Right renal cortex interstitium (tissue), 3 donors: ENCODE measurements at places on chromosomes 16 and 17. TPM values are rescaled to one million over a fixed set of nuclear protein-coding genes. Genes with fewer than 3 reads are reported as not detected.

- no peak for DNase-seq
Observed at GRCh38 chr16:50942143-50942542, 200.3 kb downstream of the CYLD start.

- no peak for DNase-seq
Observed at GRCh38 chr16:88731699-88732098, 25.4 kb downstream of the CTU2 start.

DNA sequence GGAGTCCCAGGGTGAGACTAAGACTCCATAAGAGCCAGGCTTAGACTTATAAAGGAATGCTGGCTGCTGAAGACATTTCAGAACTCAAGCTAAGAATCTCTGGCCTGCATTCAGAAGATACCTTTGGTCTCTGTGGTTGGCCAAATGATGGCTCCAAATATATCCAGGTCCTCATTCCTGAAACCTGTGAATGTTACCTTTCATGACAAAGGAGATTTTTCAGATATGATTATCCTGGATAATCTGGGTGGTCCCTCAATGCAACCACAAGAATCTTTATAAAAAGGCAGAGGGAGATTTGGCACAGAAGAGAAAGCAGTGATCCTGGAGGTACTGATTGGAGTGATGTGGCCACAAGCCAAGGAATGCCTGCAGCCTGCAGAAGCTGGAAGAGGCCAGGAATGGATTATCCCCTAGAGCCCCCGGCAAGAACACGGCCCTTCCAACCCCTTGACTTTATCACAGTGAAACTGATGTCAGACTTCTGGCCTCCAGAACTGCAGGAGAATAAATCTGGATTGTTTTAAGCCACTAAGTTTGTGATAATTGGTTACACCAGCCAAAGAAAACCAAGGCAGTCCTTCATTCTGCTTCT lies 253.3 kb downstream of the SLC39A11 start:
- DNase-seq, result no peak

DNA sequence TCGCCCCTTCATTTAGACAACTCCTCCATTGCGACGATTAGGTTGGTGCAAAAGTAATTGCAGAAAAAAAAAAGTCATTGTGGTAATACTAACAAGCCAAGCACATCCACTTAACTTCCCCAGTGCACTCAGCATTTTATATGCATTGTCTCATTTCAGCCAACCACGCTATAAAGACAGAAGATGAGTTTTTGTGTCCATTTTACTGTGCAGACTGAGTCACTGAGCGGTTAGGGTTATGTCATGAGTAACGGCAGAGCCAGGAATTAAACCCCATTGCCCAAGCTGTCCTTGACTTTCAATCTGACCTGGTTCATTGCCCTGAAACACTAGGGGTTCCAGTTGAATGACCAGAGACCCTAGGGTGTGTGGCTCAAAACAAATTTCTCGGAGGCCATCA lies 218.7 kb downstream of the XYLT1 start:
- no peak for DNase-seq

GRCh38 chr16:25143928-25144327 lies 32.4 kb downstream of the LCMT1 start:
- no peak for DNase-seq

DNA sequence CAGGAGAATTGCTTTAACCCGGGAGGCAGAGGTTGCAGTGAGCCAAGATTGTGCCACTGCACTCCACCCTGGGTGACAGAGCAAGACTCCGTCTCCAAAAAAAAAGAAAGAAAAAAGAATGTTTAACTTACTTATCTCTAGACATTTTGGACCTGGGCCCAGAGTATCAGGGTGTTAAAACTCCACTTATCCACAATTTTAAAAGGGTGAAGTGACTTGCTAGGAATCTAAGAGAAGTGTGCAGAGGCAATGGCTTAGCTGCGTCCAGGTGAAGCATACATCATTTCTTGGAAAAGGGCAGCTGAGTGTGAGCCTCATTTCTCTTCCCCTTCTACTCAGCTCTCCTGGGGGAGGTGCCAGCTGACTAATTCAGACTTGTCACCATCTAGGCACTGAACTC lies 25.1 kb downstream of the ALDH3A2 start:
- no peak for DNase-seq

DNA sequence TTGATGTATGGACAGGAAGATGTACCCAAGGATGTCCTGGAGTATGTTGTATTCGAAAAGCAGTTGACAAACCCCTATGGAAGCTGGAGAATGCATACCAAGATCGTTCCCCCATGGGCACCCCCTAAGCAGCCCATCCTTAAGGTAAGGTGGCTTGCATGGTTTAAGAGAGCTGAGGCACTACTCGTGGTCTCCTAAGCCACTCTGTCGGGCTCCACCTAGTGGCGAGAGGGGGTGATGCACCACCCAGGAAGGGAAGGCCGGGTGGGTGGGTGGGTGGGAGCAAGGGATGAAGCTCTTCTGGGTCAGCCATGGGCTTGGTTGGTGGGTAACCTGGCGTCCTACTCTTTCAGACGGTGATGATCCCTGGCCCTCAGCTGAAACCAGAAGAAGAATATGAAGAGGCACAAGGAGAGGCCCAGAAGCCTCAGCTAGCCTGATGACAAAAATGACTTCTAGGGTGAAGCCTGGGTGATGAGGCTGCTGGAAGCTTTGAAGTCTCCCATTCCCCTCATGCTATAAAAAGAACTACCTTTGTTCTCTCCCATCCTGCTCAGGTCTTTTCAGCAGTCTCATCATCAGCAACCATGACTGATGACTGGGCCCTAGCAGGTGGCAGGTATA lies 21.5 kb downstream of the GPR179 start:
- peak; percentile 18 for DNase-seq

DNA sequence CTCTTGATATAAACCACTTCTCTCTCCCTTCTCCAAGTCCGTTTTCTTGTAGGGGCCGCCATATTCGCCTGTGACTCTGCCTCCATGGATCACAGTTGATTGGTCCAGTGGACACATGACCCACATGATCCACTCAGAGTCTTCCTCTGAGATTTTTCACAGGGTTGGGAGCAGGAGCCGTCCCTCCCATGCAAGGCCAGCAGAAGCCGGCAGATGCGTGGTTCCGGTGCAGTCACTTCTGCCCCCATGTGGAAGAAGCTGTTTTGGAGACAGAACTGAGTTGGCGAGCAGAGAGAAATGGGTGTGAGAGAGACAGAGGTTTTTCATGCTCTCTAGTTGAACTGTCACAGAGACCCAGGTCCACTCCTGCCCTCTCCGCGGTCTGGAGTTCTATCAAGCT lies 83.3 kb downstream of the C16orf95 start:
- no peak for DNase-seq

- DNase-seq, result no peak
Observed at GRCh38 chr16:3646348-3646920, 8.1 kb upstream of the DNASE1 start.

DNA sequence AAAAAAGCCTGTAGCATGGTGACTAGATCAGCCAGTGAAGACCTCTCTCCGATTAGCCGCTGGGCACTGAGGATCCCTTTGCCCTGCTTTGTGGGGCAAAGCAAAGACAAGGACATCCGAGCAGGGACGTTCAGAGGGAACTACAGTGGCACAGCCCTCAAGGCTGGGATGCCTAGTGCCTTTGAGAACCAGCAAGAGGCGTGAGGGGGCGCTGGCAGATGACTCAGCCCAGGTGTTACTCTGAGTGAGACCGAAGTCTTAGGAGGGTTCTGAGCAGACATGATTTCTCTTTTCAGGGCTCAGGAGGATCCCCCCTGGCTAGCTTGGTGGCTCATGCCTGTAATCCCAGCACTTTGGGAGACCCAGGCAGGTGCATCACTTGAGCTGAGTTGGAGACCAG lies 178.6 kb downstream of the CPPED1 start:
- DNase-seq, result no peak

GRCh38 chr16:28891964-28892890 lies 13.9 kb downstream of the ATP2A1 start:
- DNase-seq, result no peak

DNA sequence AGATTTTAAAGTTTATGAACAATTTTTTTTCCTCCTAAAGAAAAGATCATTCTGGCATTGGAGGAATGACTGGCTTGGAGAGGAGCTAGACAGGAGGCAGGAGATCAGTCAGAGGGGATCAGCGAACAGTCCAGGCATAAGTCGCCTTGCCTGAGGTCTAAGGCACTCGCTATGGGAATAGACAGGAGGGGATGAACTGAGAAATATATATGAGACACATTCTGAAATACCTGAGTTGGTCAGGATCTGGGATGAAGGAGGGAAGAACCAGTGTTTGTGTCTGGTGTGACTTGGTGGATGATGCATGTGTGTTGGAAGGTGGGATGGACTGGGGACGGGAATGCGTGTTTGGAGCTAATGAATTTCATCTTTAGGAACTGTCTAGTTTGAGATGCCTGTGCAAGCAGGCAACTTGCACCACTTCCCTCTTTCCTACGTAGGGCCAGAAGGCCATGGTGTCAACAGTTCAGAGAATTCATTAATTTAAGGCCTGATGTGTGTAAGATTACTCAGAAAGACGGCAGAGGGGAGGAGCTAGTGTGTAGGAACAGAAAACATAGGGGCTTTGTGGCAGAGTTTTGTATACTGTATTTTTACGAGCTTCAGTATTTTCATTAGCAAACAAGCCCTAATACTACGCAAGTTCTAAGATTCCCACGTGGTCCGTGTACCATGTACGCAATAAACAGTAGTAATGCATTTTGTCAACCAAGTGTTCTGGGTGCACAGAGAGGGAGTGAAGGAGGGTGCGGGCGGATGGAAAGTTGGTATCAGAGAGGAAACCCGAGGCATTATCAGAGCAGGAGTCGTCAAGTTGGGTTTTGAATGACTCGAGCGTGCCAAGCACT lies 825 bp downstream of the HEATR6 start:
- DNase-seq, result no peak

DNA sequence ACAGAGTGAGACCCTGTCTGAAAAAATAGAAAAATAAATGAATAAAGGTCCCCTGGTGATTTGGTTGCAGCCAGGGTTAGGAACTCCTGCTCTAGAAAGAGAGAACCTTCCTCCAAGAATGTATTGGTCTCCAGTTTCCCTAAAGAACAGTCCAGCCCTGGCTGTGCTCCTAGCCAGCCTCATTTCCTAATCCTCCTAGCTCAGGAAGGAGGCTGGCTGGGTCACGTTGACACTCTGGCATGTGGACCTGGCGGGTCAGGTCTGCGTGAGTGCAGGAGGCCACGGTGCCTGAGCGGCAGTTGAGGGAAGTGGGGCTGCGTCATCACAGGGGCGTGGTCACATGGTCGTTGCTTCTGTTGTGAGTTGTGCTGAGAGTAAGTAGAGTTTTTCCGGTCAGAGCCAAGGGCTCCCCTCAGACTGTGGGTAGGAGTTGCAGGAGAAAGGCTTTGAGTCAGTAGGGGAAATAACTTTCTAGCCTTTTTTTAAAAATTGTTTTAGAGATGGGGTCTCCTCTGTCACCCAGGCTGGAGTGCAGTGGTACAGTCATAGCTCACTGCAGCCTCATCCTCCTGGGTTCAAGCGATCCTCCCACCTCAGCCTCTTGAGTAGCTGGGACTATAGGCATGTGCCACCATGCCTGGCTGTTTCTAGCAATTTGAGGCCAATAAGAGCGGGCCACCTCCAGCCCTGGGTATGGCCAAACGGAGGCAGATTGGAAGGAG lies 194.0 kb upstream of the CIBAR2 start:
- no peak for DNase-seq

GRCh38 chr16:59192551-59193199 lies 458.6 kb upstream of the GOT2 start:
- DNase-seq, result no peak

DNA sequence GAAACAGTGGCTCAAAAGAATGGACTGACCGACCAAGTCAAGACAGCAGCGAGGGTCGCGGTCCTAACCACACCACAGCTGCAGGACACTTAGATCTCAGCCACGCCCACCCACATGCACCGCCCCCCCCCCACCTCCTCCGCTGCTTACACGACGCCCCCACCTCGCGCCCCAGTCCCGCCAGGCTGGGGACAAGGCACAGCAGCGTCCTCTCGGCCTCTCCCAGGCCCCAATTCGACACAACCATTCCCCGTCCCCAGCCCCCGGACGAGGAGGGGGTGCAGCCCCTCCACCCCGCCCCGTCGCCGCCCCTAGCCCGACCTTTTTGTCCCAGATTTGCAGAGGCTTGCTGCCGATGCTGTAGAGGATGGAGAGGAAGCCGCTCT lies 477 bp downstream of the CFAP20 start:
- DNase-seq, result no peak

- no peak for DNase-seq
Observed at GRCh38 chr16:65634291-65634690, 512.4 kb upstream of the CDH11 start.

The ZNF287 gene
- polyA plus RNA-seq, result 12.7 TPM

The KCNJ16 gene
- polyA plus RNA-seq, result 153 TPM

The ITGA3 gene
- 89.8 TPM for polyA plus RNA-seq

The BICDL2 gene
- polyA plus RNA-seq, result 1.5 TPM

The CHST4 gene
- polyA plus RNA-seq, result 0.18 TPM

The NACA2 gene
- 2.9 TPM for polyA plus RNA-seq

The CPHXL2 gene
- polyA plus RNA-seq, result not detected

The METRN gene
- polyA plus RNA-seq, result 4.5 TPM

The SLFN12 gene
- 23.7 TPM for polyA plus RNA-seq
